Activated CD8-positive, alpha-beta T cell treated with anti-CD3 and anti-CD28 coated beads, Interleukin-2, amount 10 ng/mL, durations not matched to agents 7 days and 5 days (primary cell): ENCODE measurements at places on chromosomes 13 and 19. TPM values are rescaled to one million over a fixed set of nuclear protein-coding genes. Genes with fewer than 3 reads are reported as not detected.

KLHL1 gene
- total RNA-seq = not detected

NOVA2 gene
- total RNA-seq = not detected

OR7C1 gene
- total RNA-seq = not detected

SIGLEC10 gene
- total RNA-seq = 0.92 TPM

PPP6R1 gene
- 256 TPM for total RNA-seq

BST2 gene
- total RNA-seq = 230 TPM

FGF21 gene
- total RNA-seq = not detected

KCNK6 gene
- 13.5 TPM for total RNA-seq

CD33 gene
- 4.0 TPM for total RNA-seq

CHERP gene
- 60.0 TPM for total RNA-seq

DNA sequence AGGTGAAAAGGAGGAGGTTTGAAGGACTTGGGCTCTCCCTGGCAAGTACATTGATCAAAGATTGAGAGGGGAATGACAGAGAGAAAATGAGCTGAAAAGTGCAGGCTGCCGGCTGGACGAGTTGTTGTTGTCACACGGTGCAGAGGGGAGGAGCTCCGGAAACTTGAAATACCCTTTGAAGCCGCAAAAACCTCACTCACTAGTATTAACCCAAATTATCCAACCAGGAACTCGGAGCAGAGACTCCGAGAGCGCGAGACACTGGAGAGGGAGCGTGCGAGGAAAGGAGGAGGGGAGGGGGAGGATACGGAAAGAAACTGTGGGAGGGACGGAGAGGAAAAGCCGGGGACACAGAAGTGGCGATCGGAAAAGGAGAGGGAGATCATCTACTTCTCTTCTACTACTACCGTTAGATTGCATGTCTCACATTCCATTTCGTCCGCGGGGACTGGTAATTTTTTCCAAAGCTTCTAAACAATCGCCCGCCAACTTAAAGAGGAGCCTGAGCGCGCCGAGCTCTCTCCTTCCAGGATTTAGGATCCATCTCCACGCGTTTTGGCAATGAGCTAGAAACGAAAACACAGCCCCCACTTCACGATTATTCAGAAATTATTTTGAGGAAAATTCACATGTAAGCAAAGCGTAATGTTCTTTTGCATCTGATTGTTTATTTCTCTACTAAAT is at the start of gene DACH1:
Gene DACH1, minus strand, starts transcription at position 74 of the 684 bp plus-strand sequence.
- peak within 1 kb of the TSS; percentile 43 for H3K4me3 ChIP-seq
- peak; percentile 36 for DNase-seq
- H3K4me1 ChIP-seq = peaks cover 19% of the 10 kb centered on the region
- no peaks in the 10 kb centered on the region for H3K36me3 ChIP-seq

- H3K36me3 ChIP-seq = peaks cover 3% of the 10 kb centered on the region
- peaks cover 28% of the 10 kb centered on the region for H3K27me3 ChIP-seq
- no peak overlapping the region for H3K27ac ChIP-seq
- no peak for DNase-seq
- H3K4me1 ChIP-seq = peaks cover 13% of the 10 kb centered on the region
Measured at GRCh38 chr19:38216785-38217641, 7.0 kb downstream of the DPF1 start.

- H3K36me3 ChIP-seq = no peaks in the 10 kb centered on the region
- H3K4me3 ChIP-seq = no peak overlapping the region
- H3K27me3 ChIP-seq = peaks cover 33% of the 10 kb centered on the region
- DNase-seq = no peak
Measured at GRCh38 chr13:111121506-111121905, 6.4 kb downstream of the ARHGEF7 start.

- H3K4me3 ChIP-seq = no peak overlapping the region
- no peak overlapping the region for H3K27ac ChIP-seq
- no peaks in the 10 kb centered on the region for H3K36me3 ChIP-seq
- H3K4me1 ChIP-seq = no peaks in the 10 kb centered on the region
- no peaks in the 10 kb centered on the region for H3K27me3 ChIP-seq
- no peak for DNase-seq
Measured at GRCh38 chr13:82467626-82468025, 1414.6 kb downstream of the SLITRK1 start.

DNA sequence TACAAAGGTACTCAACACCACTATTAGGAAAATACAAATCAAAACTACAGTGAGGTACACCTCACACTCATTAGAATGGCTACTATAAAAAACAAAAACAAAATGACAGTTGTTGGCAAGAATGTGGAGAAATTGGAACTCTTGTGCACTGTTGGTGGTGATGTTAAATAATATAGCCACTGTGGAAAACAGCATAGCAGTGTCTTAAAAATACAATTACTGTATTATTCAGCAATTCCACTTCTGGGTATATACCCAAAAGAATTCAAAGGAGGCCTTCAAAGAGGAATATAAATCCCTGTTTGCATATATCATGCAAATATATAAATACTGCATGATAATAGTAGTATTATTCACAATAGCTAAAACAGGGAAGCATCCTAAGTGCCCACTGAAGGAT is 66.8 kb downstream of the CDK8 start:
- DNase-seq = no peak
- H3K27me3 ChIP-seq = no peaks in the 10 kb centered on the region
- no peak overlapping the region for H3K27ac ChIP-seq
- no peak overlapping the region for H3K4me3 ChIP-seq

DNA sequence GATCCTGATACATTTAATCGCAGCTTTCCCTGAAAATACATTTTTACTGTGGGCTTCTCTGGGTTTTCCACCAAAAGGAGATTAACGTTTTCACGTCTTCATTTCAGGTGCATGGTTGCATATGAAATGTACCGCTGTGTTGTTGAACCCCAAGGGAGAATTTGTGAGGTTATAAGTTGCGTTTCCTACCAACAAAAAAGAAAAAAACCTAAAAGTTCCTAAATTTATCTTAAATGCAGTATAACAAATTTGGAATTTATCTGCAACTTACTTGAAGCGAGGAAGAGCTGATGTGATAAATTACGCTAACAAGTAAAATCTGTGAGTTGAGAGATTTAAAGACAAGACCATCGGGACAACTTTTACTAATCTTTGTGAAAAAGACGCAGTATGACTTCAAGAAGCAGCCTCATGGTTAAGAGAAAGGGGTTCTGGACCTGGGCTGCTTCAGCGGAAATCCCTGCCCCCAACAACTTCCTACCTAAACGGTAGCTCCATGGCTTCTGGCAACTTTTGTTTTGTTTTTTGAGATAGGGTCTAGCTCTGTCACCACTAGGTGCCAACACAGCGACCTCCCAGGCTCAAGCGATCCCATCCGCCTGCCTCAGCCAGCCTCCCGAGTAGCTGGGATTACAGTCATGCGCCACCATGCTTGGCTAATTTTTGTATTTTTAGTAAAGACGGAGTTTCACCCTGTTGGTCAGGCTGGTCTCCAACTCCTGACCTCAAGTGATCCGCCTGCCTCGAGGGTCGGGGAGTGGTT is 958 bp upstream of the OBI1 start:
- H3K36me3 ChIP-seq = peaks cover 13% of the 10 kb centered on the region
- DNase-seq = peak; percentile 35
- H3K4me1 ChIP-seq = peaks cover 45% of the 10 kb centered on the region
- peak overlapping the region; percentile 90 for H3K4me3 ChIP-seq
- no peaks in the 10 kb centered on the region for H3K27me3 ChIP-seq

DNA sequence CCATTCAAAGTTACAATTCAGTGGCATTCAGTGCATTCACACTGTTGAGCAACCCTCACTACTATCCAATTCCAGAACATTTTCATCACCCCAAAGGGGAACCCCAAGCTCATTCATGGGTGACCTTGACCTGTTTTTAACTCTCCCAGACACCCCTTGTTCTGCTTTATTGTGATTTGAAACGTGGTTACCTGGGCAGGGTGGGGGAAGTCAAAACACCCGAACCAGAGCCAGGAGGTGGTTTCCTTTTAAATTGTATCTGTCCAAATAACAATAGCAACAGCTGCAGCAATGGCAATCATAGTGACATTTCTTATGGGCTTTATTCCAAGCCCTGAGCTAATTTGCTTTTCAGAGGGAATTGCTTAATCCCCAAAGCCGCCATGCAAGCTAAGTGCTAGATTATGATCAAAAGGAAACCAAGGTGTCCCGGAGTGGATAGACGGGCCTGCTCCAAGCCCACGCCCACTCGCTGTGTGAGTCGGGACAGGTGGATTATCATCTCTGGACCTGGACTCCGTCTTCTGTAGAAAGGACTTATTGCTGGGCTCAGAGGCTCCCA is 6.1 kb downstream of the PTGIR start:
- H3K4me1 ChIP-seq = peaks cover 79% of the 10 kb centered on the region
- H3K4me3 ChIP-seq = no peak overlapping the region
- peaks cover 2% of the 10 kb centered on the region for H3K36me3 ChIP-seq
- H3K27ac ChIP-seq = peak overlapping the region; percentile 87

- no peak for DNase-seq
- no peak overlapping the region for H3K27ac ChIP-seq
- no peak overlapping the region for H3K4me3 ChIP-seq
- no peaks in the 10 kb centered on the region for H3K36me3 ChIP-seq
Measured at GRCh38 chr13:98118865-98119264, 24.0 kb upstream of the FARP1 start.

- no peak for DNase-seq
- H3K36me3 ChIP-seq = no peaks in the 10 kb centered on the region
- H3K27ac ChIP-seq = no peak overlapping the region
Measured at GRCh38 chr13:31663880-31664585, 75.3 kb upstream of the RXFP2 start.

GRCh38 chr13:27920677-27921420 is 1.0 kb downstream of the PDX1 start:
- peaks cover 81% of the 10 kb centered on the region for H3K27me3 ChIP-seq
- H3K4me3 ChIP-seq = peak overlapping the region; percentile 63
- H3K36me3 ChIP-seq = peaks cover 2% of the 10 kb centered on the region
- DNase-seq = no peak
- H3K27ac ChIP-seq = peak overlapping the region; percentile 66

DNA sequence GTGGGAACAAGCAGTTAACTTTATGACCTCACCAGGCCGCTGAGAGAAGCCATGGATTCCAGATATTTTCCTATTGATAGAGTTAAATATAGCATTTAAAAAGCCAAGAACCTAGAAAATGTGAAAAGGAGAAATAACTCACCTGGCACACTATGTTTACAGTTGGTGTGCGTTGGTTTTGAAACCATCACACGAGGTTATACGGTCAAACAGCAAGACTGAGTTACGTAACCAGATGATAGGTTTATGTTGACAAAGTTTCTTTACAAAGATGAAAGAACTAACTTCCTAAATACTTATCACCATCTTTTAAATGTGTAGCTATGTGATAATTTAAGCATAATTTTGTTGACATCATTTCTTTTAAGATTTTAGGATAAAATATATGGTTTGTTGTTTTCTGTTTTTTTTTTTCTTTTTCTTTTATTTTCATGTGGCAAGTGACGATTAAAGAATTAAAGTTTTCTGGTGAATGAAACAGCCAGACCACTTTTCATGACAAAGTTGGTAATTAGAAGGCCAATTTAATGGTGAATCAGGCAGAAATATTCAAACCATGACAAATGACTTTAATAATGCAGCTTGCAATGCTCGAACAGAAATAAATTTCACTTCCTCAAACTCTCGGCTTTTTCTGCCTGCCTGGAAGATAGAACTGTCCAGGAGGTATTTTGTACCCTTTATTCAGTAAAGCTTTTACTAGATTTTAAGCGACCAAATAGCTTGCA is 339.1 kb upstream of the OBI1 start:
- H3K36me3 ChIP-seq = no peaks in the 10 kb centered on the region
- no peak for DNase-seq
- H3K27me3 ChIP-seq = peaks cover 5% of the 10 kb centered on the region
- H3K27ac ChIP-seq = no peak overlapping the region
- H3K4me3 ChIP-seq = no peak overlapping the region
- no peaks in the 10 kb centered on the region for H3K4me1 ChIP-seq

DNA sequence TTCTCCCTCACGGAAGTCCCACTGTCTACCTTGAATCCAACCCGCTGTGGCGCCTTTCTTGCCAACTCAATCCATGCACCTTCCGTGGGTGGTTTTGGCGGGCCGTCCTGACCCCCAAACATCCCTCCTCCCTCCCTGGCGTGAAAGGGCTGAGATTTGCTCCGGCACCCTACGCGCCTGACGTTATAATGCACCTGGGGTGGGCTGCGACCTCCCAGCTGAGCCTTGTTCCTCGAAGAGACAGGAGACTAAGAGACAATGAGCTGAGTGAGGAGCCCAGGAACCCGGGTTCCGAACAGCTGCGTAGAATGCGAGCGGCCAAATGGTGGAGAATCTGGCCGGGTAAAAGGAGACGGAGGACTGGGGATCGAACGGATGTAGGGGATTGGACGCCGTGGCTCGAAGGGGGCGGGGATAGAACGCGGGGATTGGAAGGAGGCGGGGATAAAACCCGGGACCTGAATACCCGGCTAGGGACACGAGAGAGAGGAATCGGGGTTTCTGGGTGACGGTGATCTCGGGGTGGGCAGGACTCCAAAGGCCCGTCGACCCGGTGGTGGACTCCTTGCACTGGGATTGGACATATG is at the start of gene CPT1C:
Gene CPT1C, plus strand, starts transcription at position 461 of the 587 bp plus-strand sequence. CDS start 1,137 bp downstream, outside the sequence.
- peak within 1 kb of the TSS; percentile 55 for H3K4me3 ChIP-seq
- DNase-seq = peak; percentile 47
- peaks cover 18% of the 10 kb centered on the region for H3K36me3 ChIP-seq

- peaks cover 27% of the 10 kb centered on the region for H3K4me1 ChIP-seq
- H3K27ac ChIP-seq = peak overlapping the region; percentile 91
- peaks cover 35% of the 10 kb centered on the region for H3K36me3 ChIP-seq
- H3K27me3 ChIP-seq = no peaks in the 10 kb centered on the region
- DNase-seq = no peak
- peak overlapping the region; percentile 95 for H3K4me3 ChIP-seq
Measured at GRCh38 chr19:10118960-10119359, 739 bp downstream of the EIF3G start.

- H3K4me1 ChIP-seq = peaks cover 24% of the 10 kb centered on the region
- no peak overlapping the region for H3K4me3 ChIP-seq
- no peak for DNase-seq
- no peaks in the 10 kb centered on the region for H3K27me3 ChIP-seq
Measured at GRCh38 chr19:49880162-49880869, 2.8 kb downstream of the TBC1D17 start.

DNA sequence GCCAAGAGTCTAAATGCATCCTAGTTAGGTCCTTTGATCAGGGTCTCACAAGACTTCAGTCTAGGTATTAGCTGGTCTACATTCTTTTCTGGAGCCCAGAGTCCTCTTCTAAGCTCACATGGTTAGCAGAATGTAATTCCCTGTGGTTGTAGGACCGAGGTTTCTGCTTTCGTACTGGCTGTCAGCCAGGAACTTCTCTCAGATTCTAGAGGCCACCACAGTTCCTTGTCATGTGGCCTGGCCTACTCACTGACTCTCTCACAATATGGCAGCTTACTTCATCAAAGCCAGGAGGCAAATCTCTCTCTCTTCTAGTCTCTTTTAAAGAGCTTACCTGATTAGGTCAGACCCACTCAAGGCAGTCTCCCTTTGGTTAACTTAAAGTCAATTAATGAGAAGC is 82.9 kb downstream of the POU4F1 start:
- H3K27ac ChIP-seq = no peak overlapping the region
- H3K36me3 ChIP-seq = no peaks in the 10 kb centered on the region
- DNase-seq = no peak
- H3K4me1 ChIP-seq = no peaks in the 10 kb centered on the region
- no peak overlapping the region for H3K4me3 ChIP-seq
- no peaks in the 10 kb centered on the region for H3K27me3 ChIP-seq
